NCI-H1417 treated with DMSO at 0.1 percent for 48 hours (cell line): ENCODE measurements at places on chromosomes 1 and 21.

GRCh38 chr1:64474665-64475439 lies 4.9 kb downstream of the CACHD1 start:
- no peak for DNase-seq

DNA sequence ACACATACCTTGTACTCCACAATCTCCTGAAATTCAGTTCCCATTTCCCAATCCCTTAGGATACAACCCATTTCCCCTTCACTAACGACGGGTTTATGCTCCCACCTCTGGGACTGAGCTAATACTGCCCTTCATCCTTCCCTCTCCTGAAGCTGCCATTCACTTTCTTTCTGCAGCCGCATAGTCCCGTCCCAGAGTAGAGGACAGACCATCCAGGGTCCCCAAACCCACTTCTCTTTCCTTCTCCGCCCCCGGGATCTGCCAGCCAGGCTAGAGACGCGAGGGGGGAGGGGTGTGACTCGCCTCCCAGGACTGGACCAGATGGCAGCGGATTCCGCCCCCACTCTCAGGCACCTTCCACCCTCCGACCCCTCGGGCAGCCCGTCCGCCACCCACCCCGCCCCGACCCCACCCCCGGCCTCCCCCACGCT lies 679 bp downstream of the ABL2 start:
- no peak for DNase-seq

DNA sequence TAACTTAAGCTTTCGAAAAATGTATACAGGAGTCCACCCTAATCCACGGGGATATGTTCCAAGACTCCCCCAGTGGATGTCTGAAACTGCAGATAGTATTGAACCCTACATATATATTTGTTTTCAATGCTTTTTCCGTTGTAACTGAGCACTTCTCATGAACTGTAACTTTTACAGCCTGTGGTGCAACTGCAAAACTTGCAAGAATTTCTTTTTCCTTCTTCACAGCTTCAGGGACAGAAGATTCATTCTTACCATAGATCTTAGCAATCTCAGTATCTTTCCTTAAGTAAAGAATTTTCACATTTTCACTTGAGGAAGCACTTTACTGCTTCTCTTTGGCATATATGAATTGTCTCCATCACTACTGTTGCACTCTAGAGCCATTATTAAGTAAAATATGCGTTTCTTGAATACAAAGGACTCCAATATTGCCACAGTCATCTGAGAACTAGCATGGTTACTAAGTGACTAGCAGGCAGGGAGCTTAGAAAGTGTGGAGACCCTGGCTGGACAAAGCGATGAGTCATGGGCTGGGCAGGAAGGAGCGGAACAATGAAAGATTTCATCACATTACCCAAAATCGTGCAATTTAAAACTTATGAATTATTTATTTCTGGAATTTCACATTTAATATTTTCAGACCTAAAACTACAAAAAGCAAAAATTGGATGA lies 14.1 kb downstream of the DPYD start:
- DNase-seq: no peak

GRCh38 chr1:178642282-178642681 lies 82.8 kb upstream of the RALGPS2 start:
- no peak for DNase-seq

DNA sequence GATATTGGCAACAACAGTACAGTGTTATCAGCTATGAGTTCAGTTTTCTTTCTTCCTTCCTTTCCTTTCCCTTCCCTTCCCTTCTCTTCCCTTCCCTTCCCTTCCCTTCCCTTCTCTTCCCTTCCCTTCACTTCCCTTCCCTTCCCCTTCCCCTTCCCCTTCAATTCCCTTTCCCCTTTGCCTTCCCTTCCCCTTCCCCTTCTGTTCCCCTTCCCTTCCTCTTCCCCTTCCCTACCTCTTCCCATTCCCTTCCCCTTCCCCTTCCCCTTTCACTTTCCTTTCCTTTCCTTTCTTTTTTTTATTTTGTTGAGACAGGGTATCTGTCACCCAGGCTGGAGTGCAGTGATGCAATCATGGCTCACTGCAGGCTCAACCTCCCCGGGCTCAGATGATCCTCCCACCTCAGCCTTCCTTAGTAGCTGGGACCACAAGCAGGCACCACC lies 72.3 kb upstream of the CAPZB start:
- no peak for DNase-seq

DNA sequence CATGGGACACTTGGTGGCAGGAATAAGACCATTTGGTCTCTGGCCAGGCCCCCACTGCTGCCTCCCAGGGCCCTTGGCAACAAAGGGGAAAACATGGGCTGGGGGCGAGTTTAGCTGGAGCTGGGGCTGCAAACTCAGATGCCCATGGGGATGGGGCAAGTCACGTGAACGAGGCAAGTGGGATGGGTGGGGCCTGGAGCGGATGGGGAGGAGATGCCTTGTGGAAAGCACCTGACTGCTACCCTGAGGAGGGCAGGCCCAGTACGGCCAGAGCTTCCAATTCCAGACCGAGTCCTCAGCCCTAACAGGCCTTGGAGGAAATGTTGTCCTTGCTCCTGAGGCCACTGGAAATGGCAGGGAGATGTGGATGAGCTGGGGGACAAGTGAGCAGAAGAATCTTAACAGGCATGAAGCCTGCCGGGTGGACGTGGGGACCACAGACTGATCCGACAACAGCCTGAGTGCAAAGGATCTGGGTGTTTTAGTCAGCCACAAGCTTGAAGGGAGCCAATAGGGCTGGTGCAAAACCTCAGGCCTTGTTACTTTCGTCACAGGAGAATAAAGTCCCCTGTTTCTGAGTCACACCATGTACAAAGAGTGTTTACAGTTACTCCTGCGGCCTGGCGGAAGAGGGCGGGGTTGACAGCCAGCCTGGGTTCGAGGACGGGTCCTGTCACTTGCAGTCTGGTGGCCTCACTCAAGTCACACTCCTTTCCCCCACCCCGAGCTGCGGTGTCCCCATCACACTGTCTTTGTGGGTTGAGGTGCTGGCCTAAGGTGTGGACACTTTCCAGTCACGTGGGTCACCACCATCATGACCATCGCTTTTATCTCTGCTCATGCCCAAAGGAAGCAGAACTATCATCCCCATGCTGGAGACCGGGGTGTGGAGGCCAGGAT lies 19.1 kb downstream of the RUNX3 start:
- DNase-seq: no peak

DNA sequence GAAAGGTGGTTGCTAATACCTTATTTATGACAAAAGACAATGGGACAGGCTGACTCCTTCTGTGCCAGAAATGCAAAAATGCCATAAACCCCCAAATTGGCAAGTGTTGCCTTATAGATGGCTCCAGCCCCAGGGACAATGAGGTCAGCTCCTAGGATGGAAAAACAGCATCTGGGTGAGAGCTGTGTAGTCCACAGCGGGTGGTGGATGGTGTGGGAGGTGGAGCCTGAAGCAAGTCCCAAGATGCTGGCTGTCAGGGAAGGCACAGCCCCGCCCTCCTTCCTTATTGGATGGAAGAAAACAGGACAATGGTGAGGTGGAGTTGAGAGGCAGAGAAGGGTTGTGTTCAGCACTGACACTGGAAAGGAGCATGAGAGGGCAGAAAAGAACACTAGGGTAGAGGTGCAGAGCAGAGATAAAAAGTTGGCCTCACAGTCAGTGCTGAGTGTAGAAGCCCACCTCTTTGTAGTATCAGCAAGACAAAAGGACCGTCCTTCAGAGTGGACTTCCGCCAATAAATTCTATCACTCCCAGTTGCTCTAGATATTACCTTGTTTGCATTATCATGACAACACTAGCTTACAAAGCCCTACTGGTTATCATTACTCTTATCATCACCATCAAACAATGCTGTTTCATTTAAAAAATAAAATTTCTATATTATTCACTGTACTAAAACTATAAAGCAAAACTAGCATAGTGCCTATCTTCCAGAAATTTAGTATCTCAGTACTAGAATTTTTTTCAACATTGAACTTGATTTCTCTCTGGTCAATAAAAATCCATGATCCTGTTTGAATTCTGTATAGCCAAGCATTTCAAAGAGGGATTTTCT lies 3.7 kb upstream of the SDE2 start:
- DNase-seq: no peak

DNA sequence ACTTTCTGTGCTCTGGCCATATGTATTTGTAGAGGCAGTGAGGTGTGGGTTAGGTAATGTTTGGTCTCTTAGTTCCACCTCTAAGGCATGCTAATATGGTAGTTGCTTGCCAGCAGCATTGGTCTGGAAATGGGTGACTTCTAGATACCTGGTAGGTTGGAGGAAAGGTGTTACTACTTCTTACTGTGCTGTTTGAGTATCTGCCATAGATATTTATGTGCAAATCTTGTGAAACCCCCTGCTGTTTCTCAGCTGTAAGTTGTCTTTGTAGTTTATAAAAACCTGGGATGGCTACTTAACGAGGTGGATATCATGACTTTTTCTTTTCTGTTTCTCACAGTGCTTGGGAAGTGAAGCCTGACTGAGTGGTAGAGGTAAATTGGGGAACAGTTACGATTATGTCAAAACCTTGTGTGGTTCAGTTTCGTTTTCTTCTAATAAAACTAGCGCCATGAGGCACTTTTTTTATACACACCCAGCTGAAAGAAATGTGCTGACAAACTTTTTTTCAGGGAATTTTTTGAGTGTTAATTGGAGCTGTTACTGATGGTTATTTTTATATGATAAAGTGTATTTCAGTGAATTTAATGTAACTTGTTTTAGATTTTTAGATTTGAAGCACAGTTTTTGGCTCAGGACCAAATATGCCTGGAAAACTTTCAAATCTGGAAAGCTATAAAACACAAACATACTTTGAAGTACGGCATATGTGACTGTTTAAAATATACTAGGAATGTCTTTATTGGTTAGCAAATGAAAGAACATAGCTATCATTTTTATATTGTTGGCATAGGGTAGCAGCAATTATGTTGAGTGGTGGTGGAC lies 42.1 kb downstream of the CAMSAP2 start:
- DNase-seq: no peak

GRCh38 chr1:177366091-177366490 lies 195.3 kb downstream of the BRINP2 start:
- DNase-seq: no peak

GRCh38 chr1:30321996-30322858 lies 401.2 kb downstream of the MATN1 start:
- no peak for DNase-seq

DNA sequence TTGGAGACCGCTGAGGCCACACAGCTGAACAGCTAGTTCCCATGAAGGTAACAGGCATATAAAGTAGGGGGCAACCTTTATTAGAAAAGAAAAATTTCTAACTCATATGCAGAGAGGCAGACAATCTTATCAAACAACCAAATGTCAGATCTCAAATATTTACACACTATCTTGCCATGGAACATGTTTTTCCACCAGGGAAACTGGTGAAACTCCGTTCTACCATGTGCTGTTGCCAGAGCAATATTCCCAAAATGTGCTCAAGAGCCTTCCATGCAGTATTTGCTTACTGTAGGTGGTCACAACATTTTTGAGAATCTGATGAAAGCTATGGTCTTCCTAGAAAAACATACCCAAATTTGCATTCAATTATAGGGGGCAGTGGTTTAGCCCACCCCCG lies 143.4 kb upstream of the MAGI3 start:
- DNase-seq: no peak

- no peak for DNase-seq
These were observed 13.2 kb downstream of the C21orf91 start for GRCh38 chr21:17805966-17806365.

DNA sequence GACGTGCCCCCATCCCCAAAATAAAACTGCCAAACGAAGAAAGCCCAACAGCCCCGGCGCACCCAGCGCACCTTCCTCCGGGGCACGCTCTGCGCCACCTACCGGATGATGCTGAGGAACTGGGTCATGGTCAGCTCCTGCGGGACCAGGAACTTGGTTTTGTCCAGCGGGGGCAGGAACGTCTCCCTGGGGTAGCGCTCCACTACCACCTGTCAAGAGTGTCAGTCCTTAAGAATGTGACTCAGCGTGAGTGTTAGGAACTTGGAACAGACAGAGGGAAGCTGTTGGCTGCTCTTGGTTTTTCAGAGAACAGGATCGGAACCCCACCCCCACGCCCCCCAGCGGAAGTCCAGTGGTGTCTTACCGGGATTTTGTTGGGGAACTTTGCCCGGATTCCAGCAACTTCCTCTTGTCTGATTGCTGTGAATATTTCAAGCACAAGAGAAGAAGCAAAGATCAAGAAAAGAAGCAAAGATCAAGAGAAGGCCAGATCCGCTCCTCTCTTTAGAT lies 431 bp downstream of the MAP1LC3C start:
- DNase-seq: no peak

GRCh38 chr1:20248971-20249612 lies 41.6 kb upstream of the VWA5B1 start:
- DNase-seq: no peak

DNA sequence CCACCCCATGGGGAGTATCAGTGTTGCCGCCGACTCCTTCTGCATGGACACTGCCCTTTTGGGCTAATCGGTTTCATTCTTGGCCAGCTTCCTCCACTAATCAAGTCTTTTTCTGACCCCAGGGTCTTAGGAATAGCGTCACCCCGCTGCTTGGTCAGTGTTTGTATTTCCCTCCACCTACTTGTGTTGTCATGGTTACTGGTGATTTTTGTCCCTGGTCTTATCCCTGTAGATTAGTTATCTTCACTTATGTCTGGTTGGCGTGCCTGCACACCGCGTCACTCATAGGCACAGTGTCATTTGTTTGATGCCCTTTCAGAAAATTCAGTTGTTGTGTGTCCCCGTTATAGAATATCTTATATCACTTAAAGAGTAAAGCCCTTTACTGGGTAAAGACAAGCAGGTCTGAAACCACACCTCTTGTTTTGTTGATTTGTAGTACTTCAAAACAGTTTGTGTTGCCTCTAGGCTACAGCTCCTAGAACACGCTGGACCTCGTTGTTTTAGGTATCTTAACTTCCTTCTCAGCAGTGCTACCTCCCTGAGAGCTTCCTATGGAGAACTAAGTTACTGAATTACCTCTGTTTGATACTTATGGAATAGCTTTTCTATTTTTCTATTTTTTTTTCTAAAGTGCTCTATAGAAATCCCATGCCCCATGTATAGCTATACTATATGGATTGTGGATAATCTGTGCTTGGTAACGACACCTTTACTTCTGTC lies 868 bp downstream of the PPP1R12B start:
- DNase-seq: no peak

DNA sequence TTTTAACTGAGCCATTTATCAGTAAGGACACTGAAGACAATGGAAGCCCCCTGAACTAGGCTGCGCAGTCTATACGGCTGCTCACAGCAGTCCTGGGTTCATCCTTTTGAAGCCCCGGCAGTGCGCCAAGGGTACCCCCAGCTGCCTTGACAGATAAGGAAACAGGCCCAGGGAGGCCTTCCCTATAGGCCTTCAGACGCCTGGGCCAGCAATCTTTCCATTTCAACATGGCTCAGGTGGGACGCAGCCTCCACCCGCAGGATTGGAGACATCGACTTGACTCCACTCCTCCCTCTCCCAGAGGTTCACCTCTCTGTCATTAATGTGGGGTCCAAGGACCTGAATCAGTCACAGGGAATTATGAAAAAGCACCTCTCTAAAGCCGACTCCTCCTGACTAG lies 2.8 kb upstream of the LYPD8 start:
- DNase-seq: no peak

GRCh38 chr1:38724160-38725131 lies 135.1 kb downstream of the RRAGC start:
- no peak for DNase-seq

GRCh38 chr1:91768786-91769725 lies 116.9 kb downstream of the TGFBR3 start:
- no peak for DNase-seq
